Activated naive CD4-positive, alpha-beta T cell treated with anti-CD3 and anti-CD28 coated beads, Interleukin-2, amount 10 ng/mL, durations not matched to agents 7 days and 5 days (primary cell): ENCODE measurements at places on chromosomes 7 and 10.

DNA sequence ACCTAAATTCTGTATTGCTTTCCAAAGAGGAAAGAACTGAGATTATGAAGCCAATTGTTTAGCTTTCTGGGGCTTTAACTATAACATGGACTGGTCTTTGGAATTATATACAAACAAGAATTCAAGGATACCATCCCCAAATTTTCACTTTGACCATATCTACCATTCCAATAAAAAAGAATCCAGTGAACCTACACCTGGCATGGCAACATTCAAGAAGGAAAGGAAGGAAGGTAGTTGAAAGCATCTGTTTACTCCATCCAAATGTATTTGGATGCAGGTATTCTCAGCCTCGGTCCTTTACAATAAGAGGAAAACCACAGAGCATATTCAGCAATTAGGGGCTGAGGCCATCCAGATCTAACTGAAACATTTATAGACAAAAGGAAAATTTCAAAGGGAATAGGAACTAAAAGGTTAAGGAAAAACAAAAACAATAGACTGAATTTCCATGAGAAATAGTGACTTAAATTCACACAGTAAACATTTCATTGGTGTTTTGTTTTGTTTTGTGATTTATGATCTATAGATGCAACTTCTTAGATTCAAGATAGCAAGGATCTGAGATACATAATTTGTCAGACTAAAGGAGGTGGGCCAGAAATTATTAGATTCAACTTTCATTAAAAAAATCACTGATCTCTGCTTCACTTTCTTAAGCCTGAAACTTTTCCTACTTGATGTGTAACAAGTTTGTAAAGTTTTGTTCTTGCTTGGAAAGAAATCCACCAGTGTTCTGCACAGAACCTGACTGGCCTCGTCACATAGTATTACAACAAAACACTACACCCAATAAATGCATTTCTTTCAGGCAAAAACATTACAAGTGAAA is 12.7 kb downstream of the SKIDA1 start:
- no peak for DNase-seq

DNA sequence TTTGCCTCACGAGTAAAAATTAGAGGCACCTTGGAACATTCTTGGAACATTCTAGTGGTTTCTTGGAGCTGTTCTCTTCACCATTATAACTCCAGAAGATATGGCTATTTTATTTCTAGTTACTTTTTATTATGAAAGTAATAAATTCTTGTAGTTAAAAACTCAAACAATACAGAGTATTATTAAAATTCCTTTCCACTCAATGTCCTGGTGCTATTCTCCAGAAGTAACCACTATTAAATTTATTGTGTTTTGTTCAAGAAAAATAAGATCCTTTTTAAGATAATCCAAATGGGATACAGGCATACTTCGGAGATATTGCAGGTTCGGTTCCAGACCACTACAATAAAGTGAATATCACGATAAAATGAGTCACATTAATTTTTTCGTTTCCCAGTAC is 68.6 kb downstream of the NOC3L start:
- no peak for DNase-seq

GRCh38 chr7:22234227-22234626 is 122.7 kb downstream of the RAPGEF5 start:
- no peak for DNase-seq

DNA sequence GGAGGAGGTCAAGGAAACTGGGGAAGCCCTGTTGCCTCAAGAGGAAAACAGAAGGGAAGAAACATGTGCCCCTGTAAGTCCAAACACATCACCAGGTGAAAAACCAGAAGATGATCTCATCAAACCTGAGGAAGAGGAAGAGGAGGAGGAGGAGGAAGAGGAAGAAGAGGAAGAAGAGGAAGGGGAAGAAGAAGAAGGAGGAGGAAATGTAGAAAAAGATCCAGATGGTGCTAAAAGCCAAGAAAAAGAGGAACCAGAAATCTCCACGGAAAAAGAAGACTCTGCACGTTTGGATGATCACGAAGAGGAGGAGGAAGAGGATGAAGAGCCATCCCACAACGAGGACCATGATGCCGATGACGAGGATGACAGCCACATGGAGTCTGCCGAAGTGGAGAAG is 82.7 kb upstream of the SAMD8 start:
- DNase-seq: no peak

GRCh38 chr10:128958834-128959690 is 508.0 kb upstream of the MGMT start:
- no peak for DNase-seq

GRCh38 chr7:2010101-2010500 is 222.6 kb downstream of the MAD1L1 start:
- peak; percentile 9 for DNase-seq

- DNase-seq: peak; percentile 66
These were observed 45.3 kb upstream of the EN2 start for GRCh38 chr7:155412416-155413253.

GRCh38 chr10:83978681-83979383 is 160.5 kb upstream of the GHITM start:
- no peak for DNase-seq

- no peak for DNase-seq
These were observed 169.3 kb upstream of the GLI3 start for GRCh38 chr7:42406358-42406757.

GRCh38 chr10:59366290-59366689 is 3.9 kb upstream of the FAM13C start:
- no peak for DNase-seq
